ENCODE measurements at places on chromosomes 7 and 10.

- no peak for DNase-seq
Measured at GRCh38 chr10:71712572-71713134, 6.9 kb downstream of the C10orf105 start.

DNA sequence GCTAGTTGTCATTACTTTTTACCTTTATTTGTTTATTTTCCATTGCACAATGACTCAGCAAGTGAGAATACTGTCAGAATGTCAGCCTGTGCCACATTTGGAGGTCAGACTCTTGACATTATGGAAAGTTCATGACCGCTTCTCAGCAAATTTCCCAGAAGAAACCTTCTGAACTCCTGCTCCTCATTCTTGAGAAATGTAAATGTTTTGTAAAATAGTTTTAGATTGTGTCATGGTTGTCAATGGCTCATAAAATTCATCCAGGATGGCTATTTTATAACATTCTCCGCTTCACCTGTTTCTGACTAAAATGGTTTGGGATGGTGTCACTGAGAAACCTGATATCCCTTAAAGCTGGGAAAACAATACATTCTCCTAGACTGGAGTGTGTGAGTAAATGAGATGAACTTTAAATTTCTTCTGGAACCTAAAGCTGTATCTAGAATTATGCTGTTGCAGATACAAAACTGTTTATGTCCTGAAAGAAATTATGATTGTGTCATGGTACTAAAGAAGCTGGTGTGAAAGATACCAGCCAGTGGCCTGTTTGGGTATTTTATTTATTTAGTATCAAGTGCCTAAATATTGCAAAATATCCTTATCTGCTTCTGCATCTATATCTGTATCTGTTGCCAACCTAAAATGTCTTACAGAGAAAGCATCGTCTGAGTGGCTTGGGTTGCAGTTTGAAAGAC lies 671.7 kb downstream of the GATA3 start:
- no peak for DNase-seq

DNA sequence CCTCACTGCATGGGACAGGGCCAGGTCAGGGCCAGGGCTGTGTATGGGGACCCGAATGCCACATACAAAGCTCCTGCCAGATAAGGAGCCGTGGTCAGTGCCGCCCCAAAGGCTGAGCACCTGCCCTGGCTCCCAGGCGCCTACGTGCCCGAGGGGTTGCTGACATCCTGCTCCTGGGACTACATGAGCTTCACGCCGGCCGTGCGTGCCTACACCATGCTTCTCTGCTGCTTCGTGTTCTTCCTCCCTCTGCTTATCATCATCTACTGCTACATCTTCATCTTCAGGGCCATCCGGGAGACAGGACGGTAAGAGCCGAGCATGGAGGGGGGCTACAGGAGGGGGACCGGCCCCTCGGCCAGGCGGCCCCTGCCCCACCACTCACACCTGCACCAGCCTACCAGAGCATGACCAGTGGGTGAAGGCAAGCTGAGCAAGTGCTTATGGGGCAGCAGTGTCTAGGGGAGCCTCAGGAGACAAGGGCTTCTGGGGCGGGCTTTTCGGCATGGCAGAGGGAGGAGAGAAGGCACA lies 4.9 kb downstream of the OPN4 start:
- no peak for DNase-seq

- DNase-seq, result no peak
Measured at GRCh38 chr10:70715853-70716795, 43.8 kb downstream of the ADAMTS14 start.

- DNase-seq, result no peak
Measured at GRCh38 chr7:106006906-106007305, 43.8 kb downstream of the CDHR3 start.

DNA sequence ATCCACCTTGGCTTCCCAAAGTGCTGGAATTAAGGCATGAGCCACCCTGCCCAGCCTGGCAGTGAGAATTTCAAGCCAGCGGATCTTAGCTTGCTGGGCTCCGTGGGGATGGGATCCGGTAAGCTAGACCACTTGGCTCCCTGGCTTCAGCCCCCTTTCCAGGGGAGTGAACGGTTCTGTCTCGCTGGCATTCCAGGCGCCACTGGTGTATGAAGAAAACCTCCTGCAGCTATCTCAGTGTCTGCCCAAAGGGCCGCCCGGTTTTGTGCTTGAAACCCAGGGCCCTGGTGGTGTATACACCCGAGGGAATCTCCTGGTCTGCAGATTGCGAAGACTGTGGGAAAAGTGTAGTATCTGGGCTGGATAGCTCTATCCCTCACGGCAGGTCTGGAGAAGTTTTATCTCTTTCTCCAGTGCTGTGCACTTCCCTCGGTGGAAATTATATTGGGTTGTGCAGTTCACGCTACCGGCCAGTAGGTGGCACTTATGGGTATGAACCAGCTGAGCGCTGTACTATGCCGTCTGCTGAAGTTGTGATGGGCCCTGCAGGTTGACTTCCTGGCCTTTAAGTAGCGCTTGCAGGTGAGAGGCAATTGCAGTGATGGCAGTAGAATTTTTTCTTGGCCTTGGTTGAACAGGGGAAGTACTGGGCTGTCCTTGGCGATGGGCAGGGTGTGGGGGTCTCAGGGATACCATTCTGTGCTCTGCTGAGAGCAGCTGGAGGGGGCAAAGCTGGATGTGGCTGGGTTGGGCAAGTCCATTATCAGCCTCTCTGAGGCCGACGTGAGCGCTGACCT lies 138.0 kb upstream of the MTPN start:
- no peak for DNase-seq

All from activated gamma-delta T cell treated with anti-CD3 and anti-CD28 coated beads, Interleukin-2, amount 50 U/mL, for 16 hours (primary cell).